ENCODE measurements at places on chromosomes 2 and 18.

GRCh38 chr2:186590759-186591505 lies 1.1 kb downstream of the ITGAV start:
- H3K4me3 ChIP-seq = peak overlapping the region; percentile 89
- no peaks in the 10 kb centered on the region for H3K36me3 ChIP-seq
- H3K27ac ChIP-seq = peak overlapping the region; percentile 52
- no peaks in the 10 kb centered on the region for H3K27me3 ChIP-seq
- peaks cover 40% of the 10 kb centered on the region for H3K4me1 ChIP-seq
- peak; percentile 16 for DNase-seq

GRCh38 chr18:11591957-11592356 lies 17.4 kb upstream of the SLC35G4 start:
- peaks cover 3% of the 10 kb centered on the region for H3K36me3 ChIP-seq
- no peak for DNase-seq
- no peak overlapping the region for H3K27ac ChIP-seq
- no peaks in the 10 kb centered on the region for H3K27me3 ChIP-seq

- H3K4me1 ChIP-seq = no peaks in the 10 kb centered on the region
- H3K27ac ChIP-seq = no peak overlapping the region
- no peaks in the 10 kb centered on the region for H3K36me3 ChIP-seq
- H3K27me3 ChIP-seq = no peaks in the 10 kb centered on the region
- DNase-seq = no peak
These were observed 17.3 kb upstream of the FZD5 start for GRCh38 chr2:207787017-207787416.

DNA sequence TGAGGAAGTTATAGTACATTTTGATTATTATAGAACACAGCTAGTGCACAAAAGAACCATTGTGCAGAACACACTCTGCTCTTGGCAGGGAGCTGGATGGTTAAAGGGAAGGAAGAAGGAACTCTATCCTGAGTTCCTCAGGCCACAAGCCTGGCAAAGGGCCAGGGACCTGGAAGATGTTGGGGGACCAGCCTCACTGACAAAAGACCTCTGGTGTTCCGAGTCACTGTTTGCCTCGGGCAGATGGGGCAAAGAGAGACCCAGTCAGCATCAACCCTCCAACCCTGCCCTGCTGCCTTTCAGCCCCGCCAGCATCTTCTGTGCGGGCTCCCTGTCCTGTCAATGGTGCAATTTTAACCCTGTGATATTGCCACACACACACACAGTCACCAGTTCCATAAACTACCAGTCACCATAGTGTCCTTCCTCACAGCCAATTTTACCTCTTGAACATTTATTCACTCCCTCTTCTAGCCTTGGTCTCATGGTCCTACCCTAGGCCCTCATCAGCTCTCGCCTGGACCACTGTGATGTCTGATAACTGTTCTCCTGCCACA lies 21.9 kb downstream of the NEMP2 start:
- no peak for DNase-seq
- no peaks in the 10 kb centered on the region for H3K27me3 ChIP-seq
- H3K4me1 ChIP-seq = peaks cover 5% of the 10 kb centered on the region
- H3K36me3 ChIP-seq = no peaks in the 10 kb centered on the region
- H3K27ac ChIP-seq = no peak overlapping the region
